ENCODE measurements at places on chromosomes 3 and 15.
A peak's percentile ranks its signal among the peaks of the same experiment; 100 is the strongest.

GRCh38 chr3:37944391-37944842, 46.2 kb upstream of the VILL start:
- DNase-seq: no peak

- DNase-seq: no peak
These were observed 20.0 kb upstream of the C3orf22 start for GRCh38 chr3:126578702-126579101.

GRCh38 chr3:149605902-149606301, 51.9 kb downstream of the WWTR1 start:
- no peak for DNase-seq

DNA sequence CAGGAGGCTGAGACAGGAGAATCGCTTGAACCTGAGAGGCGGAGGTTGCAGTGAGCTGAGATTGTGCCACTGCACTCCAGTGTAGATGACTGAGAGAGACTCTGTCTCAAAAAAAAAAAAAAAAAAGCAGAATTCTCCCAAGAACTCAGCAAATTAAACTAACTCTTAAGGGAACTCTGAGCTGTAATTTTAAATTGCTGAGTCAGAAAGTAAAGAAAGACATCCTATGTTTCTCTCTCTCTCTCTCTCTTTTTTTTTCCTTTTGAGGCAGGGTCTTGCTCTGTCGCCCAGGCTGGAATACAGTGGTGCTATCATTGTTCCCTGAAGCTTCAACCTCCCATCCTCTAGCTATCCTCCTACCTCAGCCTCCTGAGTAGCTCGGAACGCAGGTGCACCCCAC, 20.0 kb upstream of the PHC3 start:
- DNase-seq: no peak

DNA sequence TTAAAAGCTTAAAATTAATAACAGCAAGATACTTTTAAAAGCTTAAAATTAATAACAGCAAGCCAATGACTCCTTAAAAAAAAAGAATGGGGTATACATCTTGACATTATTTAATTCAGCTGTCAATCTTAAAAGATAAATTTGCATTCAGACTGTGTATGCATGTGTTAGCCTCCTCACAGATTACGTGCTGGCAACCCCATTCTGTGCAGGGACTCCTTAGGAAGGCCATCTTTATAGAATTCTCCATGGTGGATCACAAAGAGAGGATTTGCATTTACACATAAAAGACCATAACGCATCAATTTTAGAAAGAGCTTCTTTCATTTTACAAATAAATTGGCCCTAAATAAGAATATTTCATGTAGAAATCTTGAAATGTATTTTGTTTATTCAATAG, 87.2 kb downstream of the B3GALNT1 start:
- no peak for DNase-seq

DNA sequence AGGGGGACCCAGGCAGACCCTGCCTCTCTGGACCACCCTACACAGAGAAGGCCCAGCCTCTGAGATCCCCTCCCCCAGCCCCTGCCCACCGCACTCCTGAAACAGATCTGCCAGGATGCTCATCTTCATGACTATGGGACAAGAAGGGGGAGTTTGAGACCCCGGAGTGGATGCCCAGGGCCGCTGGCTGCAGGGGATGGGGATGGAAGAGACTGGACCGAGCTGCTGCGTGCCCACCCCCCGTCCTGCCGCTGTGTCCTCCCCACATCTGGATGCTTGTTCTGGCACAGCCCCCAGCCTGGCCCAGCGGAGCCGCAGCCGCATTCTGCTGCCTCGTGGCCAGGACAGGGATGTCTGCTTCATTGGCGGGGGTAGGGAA, 30.3 kb upstream of the SEMA3F start:
- no peak for DNase-seq

DNA sequence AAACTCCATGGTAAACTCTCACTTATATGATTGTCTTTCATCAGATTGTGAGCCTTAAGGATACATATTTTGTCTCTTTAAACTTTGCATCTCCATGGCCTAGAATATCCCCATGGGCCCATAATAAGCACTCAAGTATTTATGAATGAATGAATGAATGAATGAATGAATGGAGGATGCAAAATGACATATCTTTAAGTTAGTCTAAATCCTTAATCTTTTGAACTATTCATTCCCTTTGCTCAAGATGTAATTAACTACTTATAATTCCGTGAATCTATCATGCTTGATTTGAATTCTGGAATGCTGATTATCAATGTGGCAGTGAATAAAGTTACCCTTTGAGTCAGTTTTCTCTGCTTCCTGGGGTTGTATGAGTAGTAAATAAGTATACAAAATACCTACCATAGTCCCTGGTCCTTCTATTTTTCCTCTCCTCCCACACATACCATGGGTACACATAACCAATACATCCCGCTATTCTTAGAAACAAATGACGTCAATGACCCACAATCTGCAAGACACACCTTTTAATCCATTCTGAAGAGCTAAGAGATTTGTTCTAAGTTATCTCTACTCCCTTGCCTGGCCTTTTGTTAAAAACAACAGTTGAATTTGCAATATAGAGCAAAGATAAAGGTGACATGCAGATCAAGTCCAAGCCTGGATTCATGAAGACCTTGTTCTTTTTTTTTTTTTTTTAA, 94.5 kb downstream of the FBN1 start:
- no peak for DNase-seq

DNA sequence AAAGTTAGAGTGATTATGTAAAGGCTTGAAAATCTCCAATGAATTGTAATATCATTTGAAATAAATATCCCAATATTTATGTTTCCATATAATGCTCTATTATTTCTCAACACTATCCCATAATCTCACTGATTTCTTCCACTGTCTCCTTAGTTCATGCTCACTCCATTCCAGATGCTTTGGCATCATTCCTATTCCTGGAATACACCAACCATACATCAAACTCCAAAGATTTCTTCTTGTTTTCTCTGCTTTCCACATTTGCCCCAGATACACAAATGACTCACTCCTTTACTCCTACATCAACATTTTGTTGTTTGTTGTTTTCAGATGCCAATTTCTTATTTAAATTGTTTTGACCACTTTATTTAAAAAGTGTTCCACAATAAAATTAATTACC, 1390.8 kb downstream of the ZPLD1 start:
- no peak for DNase-seq

DNA sequence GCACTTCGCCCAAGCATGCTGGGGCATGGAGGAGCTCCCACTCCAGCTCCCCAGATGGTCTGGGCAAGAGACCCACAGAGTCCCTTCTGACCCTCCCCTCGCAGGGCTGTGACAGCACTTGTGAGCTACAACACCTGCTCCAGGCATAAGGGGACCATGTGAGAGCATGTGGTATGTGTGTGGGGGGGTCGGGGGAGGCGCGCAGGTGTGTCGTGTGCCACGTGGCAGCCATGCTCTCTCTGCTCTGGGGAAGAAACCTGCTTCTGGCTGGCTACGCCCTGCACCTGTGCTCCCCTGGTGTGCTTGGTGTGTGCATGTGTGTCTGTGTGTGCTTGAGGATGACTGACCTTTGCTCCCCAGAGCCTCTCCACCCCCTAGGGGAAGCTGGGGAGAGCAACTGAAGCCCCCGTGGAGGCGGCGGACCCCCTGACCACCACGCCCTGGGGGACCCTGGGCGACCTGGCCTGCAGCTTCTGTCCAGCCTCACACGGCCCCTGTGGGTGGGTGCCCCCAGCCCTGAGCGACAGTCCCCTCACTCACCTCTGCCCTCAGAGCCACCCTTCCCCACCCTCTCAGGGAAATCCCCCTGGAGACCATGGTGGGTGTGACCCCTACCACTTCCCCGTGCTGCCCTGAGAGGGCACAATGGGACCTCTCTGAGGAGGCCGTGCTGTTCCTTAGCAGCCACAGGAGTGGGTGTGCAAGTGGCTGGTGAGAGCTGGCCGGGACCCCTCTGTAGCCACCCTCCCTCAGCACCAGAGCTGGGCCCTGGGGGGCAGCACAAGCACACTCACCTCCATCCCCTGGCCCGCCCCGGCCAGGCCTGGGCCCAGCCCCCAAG, 16.6 kb upstream of the SEC13 start:
- DNase-seq: peak; percentile 62

GRCh38 chr15:31925541-31925940, 104.8 kb upstream of the CHRNA7 start:
- no peak for DNase-seq

DNA sequence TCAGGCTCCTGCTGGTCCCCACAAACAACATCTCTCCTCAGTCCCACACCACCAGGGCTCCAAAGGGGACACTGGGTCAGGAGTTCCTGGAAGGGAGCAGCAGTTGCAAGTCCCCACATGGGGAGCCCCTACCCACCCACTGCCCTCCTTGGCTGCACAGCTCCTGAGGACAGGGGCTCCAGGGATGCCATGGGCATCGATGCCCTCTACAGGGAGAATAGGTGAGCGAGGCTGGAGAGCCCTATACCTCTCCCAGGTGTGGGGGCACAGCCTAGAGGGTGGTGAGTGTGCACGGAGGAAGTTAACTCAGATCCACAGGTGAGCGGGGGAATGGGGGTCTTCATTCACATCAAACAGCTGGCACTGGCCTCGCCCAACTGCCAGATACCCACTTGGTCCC, 141.2 kb upstream of the LINGO1 start:
- DNase-seq: no peak

DNA sequence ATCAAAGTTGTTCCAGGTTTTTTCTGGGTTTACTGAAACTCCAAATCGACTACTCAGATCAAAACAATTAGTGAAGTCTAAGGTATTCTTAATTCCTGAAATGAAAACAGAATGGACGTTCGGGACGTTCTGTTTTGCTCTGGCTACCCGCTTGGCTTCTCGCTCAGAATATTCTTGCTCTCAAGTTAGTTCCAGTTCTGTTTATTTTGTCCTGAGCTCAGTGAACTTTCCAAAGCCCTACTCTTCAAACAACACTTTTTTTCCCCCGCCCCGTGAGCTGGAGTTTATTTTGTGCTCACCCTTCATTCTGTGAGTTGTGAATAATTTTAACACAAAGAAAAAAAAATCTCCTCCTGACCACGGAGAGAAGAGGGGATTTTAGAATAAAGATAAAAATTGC, 72.6 kb downstream of the SAMMSON start:
- DNase-seq: no peak

GRCh38 chr3:143928541-143929255, 42.9 kb upstream of the DIPK2A start:
- no peak for DNase-seq

GRCh38 chr3:187808527-187808895, 63.2 kb upstream of the BCL6 start:
- no peak for DNase-seq

DNA sequence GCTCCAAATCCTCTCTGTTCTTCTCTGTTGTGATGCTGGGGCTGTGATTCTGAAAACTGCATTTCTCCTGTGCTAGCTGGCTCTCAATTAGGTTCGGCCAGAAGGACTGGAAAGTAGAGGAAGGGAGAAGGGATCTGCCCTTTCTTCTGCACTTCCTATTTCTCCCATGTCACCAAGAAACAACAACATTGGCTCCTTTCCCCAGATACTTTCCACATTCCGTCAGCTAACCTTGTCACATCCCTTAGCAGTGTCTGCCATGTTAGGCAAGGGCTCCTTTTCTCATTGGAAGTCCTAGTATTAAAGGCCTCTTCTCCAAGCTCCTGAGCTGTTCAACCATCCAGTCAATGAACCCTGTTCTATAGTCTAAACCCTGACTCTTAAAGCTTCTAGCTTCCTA, 171.1 kb downstream of the ZNF621 start:
- DNase-seq: no peak

GRCh38 chr3:42635111-42635510, 18.4 kb upstream of the ZBTB47 start:
- no peak for DNase-seq

DNA sequence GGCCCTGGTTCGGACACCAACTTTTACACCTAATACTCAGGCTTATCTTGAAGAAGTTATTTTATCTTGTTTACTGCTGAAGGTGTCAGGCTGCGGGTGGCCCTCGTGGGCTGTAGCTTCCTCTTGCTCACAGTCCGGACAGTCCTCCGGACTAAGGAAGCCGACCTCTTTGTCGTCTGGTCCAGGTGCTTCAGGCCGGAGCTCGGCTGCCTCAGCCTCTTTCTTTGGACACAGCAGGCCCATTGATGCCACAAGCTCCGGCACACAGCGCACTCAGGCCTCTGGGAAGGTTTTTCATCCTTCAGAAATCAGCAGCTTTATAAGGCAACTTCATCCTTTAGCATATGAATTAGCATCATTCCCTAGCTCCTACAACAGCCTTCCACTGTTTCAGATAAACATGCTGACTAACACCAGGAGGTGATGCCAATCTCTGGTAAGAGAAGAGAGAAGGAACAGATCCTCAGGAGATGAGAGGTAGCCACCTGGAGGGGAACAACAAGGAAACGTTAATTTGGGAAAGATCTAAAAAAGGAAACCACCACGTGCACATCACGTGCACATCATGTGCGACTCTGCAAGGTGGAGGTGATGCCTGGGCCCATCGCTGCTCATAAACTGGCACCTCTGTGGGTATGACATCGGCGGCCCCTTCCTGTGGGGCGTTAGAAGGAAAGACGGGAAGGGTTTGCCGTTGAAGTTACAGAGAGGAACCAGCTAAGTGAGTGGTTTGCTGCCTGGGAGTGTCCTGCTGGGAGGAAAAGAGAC, 4.4 kb upstream of the CHAC1 start:
- DNase-seq: no peak

- no peak for DNase-seq
These were observed 19.1 kb downstream of the KLHL6 start for GRCh38 chr3:183536238-183536880.

DNA sequence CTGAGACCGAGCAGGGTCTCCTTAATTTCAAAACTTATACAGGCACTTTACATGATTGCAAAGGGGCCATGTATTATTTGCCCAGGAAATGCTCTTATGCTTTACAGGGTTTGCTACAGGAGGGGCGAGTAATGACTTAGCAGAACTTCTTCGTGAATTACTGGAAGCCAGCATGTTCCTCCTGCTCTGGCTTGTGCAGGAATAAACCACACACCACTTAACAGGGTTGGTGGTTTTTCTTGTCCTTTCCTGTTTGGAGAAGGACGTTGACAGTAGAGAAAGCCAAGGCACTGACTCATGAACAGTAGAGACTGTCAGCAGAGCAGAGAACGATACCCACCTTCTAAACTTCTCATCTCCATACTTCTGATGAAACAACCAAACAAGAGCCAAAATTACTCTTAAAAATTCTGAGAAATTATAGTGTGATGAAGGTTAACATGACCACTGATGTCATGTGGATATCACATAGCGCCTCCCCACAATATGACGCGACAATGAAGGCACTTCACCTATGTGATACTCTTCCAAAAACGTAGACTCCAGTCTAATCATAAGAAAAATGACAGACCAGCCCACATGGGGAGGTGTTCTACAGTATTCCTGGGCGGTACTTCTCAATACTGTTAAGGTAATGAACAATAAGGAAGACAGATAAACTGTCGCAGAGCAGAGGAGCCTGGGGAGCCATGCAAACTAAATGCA, 24.7 kb upstream of the MCTP2 start:
- no peak for DNase-seq

- no peak for DNase-seq
These were observed 72.9 kb downstream of the ATP8B4 start for GRCh38 chr15:50046159-50046558.

- no peak for DNase-seq
These were observed 133.6 kb downstream of the PLD1 start for GRCh38 chr3:171676601-171677175.

All from NCI-H1105 (cell line).